Stimulated activated CD8-positive, alpha-beta memory T cell treated with anti-CD3 and anti-CD28 coated beads, Interleukin-4, amount 100 ng/mL, for 4 hours (primary cell): ENCODE measurements at places on chromosomes 1 and 21.

- DNase-seq: no peak
These were observed 9.4 kb downstream of the UBASH3A start for GRCh38 chr21:42413093-42413492.

- DNase-seq: no peak
These were observed 9.9 kb upstream of the CTBS start for GRCh38 chr1:84584126-84584525.

DNA sequence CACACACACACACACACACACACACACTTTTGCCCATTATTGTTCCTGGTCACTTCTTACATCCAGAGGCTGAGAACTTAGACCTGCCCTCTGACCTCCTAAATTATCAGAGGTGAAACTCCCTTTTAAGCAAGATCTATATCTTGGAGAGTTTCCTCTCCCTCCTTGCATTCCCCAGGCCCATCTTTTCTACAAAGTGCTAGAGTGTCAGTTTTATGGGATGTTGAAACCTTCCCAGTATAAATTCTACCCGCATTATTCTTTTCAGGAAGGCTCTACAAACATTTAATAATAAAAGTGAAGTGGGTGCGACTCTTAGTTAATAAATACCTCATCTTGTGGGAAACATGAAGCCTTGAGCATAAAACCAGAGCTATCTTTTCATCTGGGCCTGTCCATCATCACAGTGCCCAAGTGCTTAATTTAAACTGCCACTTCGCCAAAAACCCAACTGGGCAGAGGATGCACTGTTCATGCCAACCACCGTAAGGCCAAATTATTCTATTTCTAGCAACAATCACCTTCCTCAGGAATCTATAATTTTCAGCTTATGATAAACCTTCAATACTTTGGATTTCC, 458.2 kb upstream of the RUNX1 start:
- DNase-seq: no peak

DNA sequence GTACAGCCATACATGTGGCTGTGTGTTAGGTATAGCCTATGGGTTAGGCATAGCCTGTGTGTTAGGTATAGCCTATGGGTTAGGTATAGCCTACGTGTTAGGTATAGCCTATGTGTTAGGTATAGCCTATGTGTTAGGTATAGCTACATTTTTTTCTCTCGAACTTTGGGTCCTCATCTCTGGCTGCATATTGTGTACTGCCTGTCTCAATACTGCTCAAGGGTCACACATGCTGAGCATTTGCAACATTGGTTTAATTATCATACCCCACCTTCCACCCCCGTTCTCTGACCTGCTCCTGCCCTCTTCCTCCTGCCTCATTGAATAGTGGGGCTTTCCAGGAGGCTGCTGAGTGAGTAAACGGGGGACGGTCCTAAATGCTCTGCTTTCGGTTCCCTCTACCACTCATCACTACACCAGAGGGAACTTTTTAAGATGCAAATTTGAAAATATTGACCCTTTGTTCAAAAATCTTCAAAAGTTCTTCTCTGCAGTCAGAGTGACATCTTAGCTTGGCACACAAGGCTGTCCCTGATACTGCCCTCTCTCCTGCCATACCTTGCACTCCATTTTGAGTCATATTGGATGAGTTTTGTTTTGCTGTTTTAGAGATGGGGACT, 17.8 kb downstream of the OR2B11 start:
- no peak for DNase-seq

DNA sequence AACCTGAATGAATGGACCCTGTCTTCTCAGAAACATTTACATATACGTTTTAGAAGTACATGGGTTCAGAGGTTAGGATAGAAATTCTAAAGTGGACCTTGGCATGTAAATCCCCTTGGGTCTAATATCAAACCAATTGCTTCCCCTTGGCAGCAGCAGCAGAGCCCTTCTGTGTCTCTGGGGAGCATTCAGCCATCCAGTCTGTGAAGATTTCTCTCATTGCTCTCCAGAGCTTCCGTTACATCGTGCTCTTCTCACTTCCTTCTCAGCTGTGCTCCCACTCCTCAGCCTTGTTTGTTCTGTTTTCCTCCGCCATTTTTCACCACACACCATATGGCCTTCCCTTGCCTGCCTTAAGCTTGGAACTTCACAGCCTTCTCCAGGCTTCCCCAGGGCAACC, 61.5 kb upstream of the ATP1B1 start:
- DNase-seq: no peak

GRCh38 chr1:74822851-74823401, 90.0 kb downstream of the TYW3 start:
- DNase-seq: no peak

GRCh38 chr1:214019499-214019898, 31.7 kb downstream of the PROX1 start:
- DNase-seq: no peak

- DNase-seq: no peak
These were observed 258.8 kb upstream of the NCAM2 start for GRCh38 chr21:20739421-20739820.

DNA sequence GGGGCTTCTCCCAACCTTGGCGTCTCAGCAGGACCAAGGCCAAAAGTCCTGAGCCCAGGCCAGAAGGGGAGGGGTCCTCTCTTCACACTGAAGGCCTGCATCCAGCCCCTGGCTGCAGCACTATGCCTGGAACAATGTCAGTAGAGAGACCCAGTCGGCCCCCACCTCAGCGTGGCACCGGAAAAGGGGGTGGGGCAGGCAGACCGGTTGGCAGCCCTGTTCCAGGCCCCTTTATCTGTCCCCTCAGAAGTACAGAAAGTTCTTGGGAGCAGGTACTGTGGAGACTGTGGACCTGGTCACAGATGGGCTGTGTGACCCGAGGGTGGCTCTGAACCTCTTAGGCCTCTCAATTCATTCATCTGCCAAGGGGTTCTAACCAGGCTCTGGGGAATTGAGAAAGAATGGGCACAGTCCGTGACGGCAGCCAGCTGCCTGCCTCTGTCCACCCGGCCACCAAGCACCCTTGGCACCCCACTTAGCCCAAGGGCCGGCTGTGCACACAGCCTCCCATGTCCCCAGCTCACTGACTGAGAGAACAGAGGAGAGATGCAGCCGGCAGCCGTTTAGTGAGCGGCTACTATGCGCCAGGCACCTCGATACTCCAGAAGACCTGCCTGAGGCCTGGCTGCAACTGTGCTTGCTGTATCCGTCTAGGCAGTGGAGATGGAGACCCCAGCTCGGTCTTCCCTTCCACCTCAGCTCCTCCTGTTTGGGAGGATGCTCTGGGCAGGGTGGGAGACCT, 23.9 kb downstream of the RUNX3 start:
- DNase-seq: no peak

DNA sequence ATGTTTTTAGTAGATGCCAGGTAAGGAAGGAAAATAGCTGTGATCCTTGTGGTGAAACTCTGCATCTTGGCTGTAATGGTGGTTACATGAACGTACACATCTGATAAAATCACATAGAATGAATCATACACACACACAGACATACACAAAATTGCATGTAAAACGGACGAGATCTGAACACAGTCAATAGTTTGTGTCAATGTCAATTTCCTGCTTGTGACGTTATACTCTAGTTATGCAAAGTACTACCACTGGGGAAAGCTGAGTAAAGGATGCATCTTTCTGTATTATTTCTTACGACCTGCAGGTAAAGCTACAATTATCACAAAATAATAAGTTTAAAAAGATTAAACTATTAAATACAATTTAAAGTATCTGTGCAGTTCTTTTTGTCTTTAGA, 493.7 kb upstream of the ZP4 start:
- no peak for DNase-seq

GRCh38 chr1:113552244-113552643, 161.9 kb downstream of the MAGI3 start:
- no peak for DNase-seq

DNA sequence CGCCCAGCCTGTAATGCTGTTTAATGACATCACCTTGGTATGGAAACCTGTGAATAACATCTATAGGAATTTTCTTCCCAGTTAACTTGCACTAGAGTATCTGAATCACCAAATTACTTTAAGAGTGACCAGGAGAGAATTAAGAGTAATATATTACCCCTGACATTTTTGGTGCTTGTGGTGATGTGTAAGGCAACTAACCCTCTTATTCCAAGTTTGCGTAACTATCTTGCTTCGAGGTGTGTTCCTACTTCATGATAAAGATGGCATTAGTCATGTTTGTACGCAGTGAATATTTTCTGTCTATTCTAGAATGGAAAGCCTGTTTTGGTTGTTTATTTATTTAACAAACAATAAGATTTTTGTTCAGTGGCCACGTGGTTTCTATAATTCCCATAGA, 131.3 kb downstream of the ZP4 start:
- DNase-seq: no peak

DNA sequence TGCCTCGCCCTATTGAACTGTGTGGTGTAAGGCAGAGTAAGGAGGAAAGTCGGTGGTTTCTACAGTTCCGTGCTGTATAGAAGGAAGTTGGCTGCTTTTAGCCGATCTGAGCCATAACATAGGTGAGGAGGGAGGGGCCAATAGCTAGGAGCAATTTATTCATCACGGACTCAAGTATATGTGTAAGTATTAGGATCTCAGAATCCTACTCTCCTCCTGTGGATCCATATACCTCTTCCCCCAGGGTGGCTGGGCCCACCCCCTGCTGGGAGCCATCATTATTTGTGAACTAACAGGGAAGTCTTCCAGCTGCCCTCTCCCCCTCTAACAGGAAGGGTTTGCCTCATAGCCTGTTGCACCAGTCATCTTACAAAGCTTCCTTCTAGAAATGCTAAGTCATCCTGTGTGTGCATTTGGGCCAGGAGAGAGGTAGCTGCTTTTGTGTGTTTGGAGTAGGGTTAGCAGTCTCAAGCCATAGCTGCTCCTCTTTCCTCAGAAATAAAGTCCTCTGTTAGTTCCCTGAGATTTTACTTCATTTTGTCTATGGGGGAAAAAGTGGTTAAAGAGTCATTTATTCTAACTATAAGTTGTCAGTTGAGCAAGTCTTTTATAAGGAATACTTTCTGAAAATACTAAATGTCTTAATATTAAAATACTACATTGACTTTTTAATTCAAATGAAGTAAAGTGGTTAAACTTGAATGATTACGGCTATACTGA, 14.9 kb upstream of the CENPS start:
- no peak for DNase-seq

GRCh38 chr1:225923692-225924555, at the start of gene PYCR2:
TSS of gene PYCR2 (minus strand) at chr1:225924250. CDS start at chr1:225924110, 140 bp downstream.
- DNase-seq: peak; percentile 86

DNA sequence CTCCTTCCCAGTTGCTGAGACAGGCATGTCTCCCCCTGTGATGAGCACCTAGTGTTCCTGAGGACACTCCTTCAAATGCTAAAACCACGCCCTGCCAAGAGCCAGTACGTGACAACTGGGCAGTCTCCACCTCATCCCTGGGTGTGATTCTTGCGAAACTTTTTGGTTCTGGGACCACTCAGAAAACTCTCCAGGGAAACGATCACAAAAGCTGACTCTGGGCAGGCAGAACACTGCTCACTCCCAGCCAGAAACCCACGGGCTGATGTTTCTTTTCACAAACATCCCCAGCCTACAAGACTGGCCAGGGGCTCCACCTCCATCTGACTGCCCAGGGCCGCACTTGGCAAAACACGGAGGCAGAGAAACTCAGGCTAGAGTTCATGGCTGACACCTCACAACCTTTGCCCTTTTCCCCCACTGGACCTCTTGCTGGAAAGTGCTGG, 24.4 kb downstream of the DHRS3 start:
- DNase-seq: no peak

DNA sequence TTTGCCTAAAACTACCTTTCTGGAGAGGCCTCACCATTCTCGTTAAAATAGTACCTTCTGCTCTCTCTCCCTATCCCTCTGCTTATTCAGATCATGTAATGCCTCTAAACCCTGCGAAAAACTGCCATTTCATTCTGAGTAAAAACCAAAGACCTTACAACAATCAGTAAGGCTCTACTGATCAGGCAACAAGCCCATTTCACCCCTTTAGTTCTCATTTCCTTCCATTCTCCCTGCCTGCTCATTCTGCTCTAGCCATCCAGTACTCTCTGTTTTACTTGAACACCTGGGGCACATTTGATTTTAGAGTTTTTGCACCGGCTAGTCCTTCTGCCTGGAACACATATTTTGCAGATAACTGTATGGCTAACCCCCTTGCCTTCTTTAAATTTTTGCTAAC, 187.8 kb downstream of the COQ8A start:
- DNase-seq: no peak

GRCh38 chr21:23401278-23401677, 2206.0 kb downstream of the MRPL39 start:
- DNase-seq: no peak
